ENCODE measurements at places on chromosomes 12 and 14. TPM values are rescaled to one million over a fixed set of nuclear protein-coding genes. Genes with fewer than 3 reads are reported as not detected.

The FGD6 gene
- 17.6 TPM for total RNA-seq

The TMEM119 gene
- total RNA-seq: 0.14 TPM

The MYF6 gene
- not detected for total RNA-seq

The CAPS2 gene
- total RNA-seq: 1.4 TPM

The DACT1 gene
- 0.78 TPM for total RNA-seq

The COQ5 gene
- 27.9 TPM for total RNA-seq

The OTOGL gene
- 0.04 TPM for total RNA-seq

The PGF gene
- 2.3 TPM for total RNA-seq

The HOXC11 gene
- total RNA-seq: 0.36 TPM

The BTG1 gene
- 91.1 TPM for total RNA-seq
